Eye (tissue), 1 donor: ENCODE measurements at places on chromosomes 6 and 20.

DNA sequence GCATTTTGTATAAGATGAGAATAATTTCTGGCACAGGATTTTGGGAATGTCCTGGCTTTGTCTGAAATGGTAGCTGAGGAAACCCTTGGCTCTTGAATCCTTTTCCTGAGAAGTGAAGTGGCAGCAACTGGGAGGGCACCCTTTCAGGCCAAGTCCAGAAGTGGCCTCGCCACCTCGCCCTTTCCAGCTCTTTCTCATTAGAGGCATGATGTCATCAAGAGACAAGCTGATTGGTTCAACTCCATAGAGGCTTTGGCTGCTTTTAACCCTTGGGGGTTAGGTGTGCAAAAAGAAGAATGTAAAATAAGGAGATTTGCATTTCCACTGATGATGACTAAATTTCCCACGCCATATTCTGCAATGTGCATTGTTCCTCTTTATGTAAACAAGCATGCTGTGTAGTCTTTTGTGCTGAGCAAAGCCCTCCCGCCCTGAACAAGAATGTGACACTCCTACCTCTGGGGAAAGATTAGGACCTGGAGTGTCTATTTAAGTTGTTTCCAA is 116.5 kb downstream of the TCP11 start:
- peak; percentile 91 for DNase-seq

- no peak for DNase-seq
These were observed 294.4 kb upstream of the TBX18 start for GRCh38 chr6:85058806-85059205.

- DNase-seq = peak; percentile 18
These were observed 121.5 kb downstream of the PAX1 start for GRCh38 chr20:21826976-21827375.

DNA sequence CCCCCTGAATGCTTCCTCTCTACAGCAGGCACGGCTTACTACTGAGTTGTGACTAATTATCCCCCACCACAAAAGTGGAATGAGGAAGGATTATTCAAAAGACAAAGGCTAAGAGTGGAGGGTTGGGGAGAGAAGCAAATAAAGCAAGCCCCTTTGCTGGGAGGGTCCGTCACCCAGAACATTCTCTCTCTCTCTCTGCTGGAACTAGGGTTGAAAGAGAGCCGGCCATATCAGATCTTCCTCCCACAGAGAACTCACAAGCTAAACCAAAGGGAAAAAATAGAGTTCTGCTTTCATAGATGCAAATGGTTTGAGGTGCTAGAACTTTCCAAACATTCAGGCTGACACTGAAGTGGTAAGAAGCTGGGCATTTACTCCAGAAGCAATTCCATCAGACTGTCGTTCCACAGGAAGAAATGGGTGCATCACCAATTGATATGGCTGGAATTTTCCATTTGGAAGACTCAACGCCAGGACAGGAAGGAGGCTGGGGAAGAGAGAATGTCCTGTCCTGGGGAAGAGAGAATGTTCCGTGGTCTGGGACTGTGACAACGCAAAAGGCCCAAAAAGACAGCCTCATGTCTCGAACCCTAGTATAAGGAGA is 7.9 kb downstream of the ZMYND8 start:
- peak; percentile 58 for DNase-seq

DNA sequence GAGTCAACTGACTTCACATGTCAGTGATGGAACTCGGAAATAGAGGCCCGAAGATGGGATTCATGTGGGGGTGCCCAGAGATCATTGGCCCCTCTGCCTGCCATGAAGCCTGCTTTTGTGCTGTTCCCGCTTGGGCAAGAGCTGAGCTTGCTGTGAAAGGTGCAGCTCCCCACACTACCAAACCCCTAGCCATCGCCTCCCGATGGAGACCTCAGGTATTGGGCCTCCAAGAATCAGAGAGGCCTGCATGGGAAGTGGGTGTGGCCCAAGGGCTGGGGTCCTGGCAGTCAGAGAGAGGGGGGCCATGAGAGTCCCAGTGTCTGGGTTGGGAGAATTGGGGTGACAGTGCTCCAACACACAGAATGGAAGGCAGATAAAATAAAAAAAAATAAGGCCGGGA is 160.9 kb downstream of the SOD2 start:
- no peak for DNase-seq

GRCh38 chr6:31131595-31131994 is 7.3 kb downstream of the PSORS1C2 start:
- DNase-seq = no peak

- no peak for DNase-seq
These were observed 59.1 kb downstream of the ADGRF1 start for GRCh38 chr6:46983007-46983411.

DNA sequence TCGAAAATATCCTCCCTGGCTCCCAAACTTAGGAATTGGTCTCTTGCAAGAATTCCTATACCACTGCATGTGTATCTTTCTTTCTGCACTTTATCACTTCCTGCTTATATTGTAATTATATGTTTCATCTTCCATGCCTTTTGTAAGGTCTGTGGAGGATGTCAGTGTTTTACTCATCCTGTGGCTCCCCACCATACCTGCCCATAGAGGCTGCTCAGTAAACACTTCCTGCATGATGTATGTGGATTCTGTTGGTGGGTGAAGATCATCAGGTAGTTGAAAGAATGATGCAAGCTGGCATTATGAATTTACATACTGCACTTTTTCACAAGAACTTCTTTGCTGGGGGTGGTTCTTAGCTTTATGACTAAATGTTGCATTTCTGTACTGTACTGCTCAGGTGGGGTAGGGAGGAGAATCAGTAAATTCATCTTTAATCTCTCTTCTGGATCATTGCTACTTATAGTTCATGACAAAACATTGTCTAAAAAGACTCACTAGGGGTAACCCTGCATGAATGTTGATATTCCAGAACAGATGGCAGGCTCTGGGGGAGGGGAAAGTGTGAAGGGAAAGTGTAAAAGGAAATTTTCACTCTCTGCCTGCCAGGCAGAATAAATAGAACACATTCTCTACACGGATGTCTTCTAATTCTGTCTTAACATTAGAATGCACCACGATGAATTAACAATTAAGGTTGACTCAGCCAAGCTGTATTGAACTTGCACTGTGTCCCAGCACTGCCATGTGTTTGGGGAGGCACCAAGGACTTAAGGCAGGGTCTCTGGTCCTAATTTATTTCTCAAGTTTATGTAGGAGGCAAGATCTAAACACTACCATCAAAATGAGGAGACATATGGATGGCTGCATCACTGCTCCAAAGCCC is 36.0 kb upstream of the KLHL31 start:
- DNase-seq = no peak
